ENCODE measurements at places on chromosomes 2 and 18. TPM values are rescaled to one million over a fixed set of nuclear protein-coding genes. Genes with fewer than 3 reads are reported as not detected.

DNA sequence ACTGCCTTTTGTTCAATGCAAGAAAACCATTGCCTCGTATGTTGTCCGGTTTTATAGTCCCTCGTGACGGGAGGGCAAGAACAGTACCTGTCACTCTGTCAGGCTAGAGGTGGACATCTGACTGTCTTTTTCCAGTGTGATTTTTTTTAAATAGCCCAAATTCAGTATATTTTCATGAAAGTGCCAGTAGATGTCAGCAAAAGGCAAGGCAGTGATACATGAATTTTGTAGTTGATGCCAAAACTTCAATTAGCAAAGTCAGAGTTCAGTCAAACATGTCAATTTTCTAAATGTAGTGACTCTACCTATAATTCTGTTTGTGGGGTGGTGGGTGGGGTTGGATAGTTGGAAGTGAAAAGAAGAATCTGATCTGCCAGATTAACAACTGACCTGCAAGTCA lies 296.0 kb upstream of the MC4R start:
- no peak for DNase-seq

DNA sequence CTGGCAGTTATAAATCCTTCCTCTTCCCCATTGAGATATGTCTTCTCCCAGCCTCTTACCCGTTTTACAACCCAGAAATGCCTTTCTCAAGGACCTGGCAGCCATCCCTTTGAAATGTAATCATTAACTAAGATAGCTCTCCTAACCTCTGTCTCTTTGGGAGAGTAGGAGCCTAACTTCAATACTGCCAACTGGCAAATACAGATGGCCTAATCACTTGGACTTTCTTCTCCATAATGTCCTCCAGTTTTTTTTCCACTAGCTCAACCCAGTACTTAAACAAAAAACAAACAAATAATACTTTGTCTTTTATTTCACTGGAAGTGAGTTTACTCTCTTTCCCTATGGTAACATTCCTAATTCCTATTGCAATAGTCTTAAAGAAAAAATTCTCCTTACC lies 1391.1 kb downstream of the SUCLG1 start:
- no peak for DNase-seq

GRCh38 chr2:111898703-111899514 lies 502 bp downstream of the MERTK start:
- no peak for DNase-seq

DNA sequence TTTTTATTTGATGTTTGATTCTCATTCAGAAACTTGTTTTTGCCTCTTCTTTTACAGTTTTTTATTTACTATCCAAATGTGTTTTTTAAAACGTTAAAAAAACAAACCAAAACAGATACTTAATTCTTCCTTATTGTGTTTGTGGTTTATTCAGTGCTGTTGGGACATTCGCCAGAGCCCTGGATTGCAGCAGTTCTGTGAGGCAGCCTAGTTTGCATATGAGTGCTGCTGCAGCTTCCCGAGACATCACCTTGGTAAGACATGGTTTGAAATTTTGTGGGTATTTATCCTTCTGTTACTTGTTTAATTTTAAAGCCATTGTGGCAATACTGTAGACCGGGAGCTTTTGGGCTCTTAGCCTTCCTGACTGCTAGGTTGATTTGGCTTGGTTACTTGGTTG lies 91.2 kb downstream of the MTA3 start:
- DNase-seq, result no peak

Gene UGT1A6
- total RNA-seq, result not detected
